Uterine smooth muscle cell (primary cell): ENCODE measurements at places on chromosomes 13 and 19. TPM values are rescaled to one million over a fixed set of nuclear protein-coding genes. Genes with fewer than 3 reads are reported as not detected.

The ZNF723 gene
- under 0.01 TPM in 1 of 2 replicates, not detected in the other for total RNA-seq

The ZNF480 gene
- 4.5 and 6.0 TPM in 2 replicates for total RNA-seq

The AZU1 gene
- total RNA-seq, result not detected in 2 replicates

The HRC gene
- total RNA-seq, result not detected in 2 replicates

The ZNF439 gene
- total RNA-seq, result 6.2 and 6.7 TPM in 2 replicates

The SLC7A9 gene
- total RNA-seq, result 0.25 TPM in 1 of 2 replicates, not detected in the other

The SPIB gene
- total RNA-seq, result not detected in 2 replicates

The ATF5 gene
- total RNA-seq, result 5.1 and 7.9 TPM in 2 replicates

The PTPRH gene
- total RNA-seq, result 7.4 and 15.3 TPM in 2 replicates

The KIR3DL2 gene
- not detected in 2 replicates for total RNA-seq

The NLRP9 gene
- total RNA-seq, result not detected in 2 replicates

The PLPPR3 gene
- 0.12 TPM in 1 of 2 replicates, not detected in the other for total RNA-seq

The LRRC63 gene
- 0.22 and 0.50 TPM in 2 replicates for total RNA-seq

The ZNF525 gene
- 6.5 TPM in 2 replicates for total RNA-seq

The ZNF85 gene
- 3.5 and 10.7 TPM in 2 replicates for total RNA-seq

The ZNF264 gene
- total RNA-seq, result 34.3 and 45.7 TPM in 2 replicates

The MYADM gene
- 8.1 and 11.0 TPM in 2 replicates for total RNA-seq

The PDX1 gene
- total RNA-seq, result not detected in 2 replicates

The HCN2 gene
- total RNA-seq, result 0.22 and 0.25 TPM in 2 replicates

The NFIC gene
- total RNA-seq, result 65.7 and 67.1 TPM in 2 replicates
